Frontal cortex (tissue), 4 donors: ENCODE measurements at places on chromosomes 16 and 17.

DNA sequence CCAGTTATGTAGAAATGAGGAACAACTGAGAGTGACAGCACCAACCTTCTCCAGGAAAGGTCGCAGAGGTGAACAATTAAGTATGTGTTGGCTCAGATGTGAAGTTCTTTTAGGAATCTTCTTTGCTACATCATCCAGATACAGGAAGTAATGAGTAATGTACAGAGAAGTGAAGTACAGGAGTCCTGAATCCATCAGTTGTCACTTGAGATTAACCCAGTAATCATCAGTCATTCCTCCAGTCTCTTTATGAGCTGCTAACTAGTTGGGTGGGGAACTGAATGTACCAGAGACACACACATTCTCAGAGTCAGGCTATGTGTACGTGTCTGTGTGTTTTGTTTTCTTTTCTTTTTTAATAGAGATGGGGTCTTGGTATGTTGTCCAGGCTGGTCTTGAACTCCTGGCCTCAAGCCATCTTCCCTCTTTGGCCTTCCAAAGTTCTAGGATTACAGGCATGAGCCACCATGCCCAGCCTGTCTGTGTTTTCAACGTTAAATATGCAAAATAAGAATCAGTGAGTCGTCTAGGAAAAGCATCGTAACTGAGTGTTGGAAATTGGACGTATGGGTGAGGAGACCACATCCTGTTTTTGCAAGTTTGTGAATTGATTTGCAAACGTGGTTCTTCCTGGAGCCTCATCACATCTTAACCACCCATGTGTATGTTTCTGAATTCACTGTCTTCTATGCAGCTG, 19.9 kb downstream of the ZNF200 start:
- DNase-seq = no peak

DNA sequence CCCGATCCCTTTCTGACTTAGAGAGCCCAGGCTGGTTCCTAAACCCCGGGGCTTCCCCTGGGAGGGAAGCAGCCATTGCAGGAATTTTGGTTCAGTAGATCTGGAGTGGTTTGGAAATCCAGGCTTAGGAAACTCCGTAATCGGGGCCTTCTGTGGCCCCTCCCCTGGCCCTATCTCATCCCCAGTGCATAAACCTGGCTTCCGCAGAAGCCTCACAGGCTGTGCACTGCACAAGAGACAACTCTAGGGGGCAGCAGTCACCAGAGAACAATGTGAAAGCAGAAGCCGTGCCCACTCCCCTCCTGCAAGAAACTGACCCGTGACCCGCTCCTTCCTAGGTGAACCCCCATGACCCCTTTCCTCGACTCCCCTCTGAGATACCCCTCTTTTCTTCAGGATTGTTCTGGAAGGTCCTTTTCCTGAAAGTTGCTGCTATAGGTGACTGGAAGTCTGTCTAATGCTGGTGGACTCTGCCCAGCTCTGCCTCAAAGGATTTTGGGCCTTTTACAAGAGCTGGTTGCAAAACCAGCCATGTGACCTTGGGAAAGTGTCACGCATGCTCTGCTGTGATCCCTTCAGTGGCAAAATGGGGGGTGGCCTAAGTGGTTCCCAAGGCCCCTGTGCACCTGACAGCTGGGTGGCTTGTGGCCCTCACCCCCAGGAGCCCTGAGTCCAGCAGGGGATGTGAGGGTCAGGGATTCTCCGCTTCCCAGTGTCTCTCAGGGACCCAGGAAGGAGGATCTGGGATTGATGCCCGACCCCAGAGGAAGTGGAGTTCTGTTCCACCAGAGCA, 14.4 kb downstream of the GUCY2D start:
- no peak for DNase-seq

DNA sequence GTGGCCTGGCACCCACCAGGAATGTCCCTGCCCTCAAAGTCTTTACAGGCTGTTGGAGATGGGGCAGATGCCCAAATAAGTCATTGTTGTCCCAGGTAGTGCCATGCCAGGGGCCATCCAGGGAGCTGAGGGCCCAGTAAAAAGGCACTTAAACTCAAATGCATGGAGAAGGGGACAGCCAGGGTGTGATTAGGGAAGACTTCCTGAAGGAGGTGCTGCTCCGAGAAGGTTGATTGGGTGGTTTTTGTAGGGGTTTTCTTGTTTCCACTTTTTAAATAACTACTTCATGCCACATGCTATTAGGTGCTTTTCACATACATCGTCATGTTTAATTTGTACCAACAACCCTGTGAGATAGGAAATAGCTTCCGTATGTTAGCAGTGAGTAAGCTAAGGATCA, 66.9 kb downstream of the RAI1 start:
- no peak for DNase-seq

DNA sequence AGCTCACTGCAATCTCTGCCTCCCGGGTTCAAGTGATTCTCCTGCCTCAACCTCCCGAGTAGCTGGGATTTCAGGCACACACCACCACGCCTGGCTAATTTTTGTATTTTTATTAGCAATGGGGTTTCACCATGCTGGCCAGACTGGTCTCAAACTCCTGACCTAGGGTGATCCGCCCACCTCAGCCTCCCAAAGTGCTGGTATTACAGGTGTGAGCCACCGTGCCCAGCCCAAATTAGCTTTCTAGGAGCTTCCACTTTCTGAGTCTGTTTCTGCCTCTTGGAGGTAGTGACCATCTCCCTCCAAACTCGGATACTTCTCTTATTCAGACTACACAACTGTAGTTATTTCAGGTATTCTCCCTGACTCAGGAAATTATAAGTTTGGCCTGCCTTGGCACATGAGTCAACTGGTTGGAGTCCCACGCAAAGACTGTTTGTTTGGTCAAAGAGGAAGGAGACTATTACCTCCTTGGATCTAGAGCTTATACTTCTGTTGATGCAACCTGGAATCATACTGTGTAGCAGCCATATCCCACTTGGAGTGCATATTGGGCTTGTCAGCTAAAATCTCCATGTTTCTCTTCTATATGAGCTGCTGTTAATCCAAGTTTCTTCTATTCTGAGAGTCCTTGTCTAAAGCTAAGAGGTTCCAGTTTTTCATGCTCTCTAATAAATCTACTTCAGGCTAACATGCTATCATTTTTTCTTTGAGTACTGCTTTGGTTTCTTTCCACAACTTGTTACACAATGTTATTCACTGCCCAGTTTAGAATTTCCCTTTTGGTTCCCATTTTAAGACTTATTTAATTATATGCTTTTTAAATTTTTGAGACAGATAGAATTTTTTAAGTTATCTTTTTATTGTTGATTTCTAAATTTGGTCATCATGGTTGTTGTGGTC, 7.5 kb downstream of the IL4R start:
- DNase-seq = no peak

- peak; percentile 76 for DNase-seq
These were observed 824 bp upstream of the MPP2 start for GRCh38 chr17:43907998-43908721.

DNA sequence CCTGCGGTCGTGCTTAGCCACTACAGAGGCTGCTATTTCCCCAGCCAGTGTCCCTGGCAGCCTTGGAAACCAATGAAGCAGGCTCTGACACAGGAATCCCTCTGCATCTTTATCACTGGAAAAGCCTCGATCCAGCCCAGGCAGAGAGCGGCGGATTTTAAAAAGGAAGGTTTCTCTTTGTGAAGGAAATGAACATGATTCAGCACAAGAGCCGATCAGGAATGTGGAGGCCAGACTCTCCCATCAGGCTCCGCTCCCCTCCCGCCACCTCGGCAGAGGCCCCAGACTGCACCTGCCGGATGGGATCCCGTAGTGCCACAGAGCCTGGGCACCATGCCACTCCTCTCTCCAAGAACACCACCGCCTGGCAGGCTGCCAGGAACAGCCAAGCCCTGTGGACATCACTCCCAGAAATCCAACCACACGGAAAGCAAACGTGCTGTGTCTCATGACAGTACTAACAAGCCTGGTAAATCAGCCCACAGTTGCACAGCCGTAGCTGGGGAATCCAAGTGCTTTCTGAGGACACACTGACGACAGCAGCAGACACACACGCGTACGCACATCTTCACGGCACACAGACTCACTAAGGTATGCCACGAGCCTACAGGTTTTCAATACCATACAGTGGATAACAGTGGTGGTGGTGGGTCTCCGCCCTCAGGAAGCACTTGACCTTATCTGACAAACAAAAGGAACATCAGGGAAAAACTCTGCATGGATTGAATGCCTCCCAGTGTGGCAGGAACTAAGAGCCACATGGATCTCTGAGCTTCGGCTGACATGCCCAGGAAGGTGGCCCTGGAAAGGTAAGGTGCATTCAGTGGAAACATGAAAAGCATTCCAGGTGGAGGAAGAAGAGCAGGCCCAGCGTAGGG, 5.4 kb downstream of the LRRC75A start:
- DNase-seq = peak; percentile 69

DNA sequence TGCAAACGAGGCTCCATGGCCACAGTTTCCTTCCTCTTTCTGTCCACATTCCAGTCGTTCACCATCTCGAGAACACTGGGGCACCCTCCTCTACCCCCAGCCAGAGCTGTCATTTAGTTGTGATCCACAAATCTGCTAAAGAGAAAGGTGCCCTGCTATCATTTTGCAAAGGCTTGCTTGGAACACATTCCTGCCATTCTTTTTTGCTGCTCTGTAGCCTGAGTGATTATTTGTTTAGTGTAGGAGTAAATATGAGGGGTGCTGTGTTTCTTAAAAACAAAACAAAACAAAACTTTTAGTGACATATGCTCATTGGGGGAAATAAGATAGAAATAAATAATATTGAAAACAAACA, 166.7 kb downstream of the PRKCA start:
- no peak for DNase-seq

GRCh38 chr16:27267037-27267677, 1.4 kb downstream of the NSMCE1 start:
- no peak for DNase-seq

GRCh38 chr17:75877752-75878173, 618 bp downstream of the TRIM47 start:
- peak; percentile 73 for DNase-seq

DNA sequence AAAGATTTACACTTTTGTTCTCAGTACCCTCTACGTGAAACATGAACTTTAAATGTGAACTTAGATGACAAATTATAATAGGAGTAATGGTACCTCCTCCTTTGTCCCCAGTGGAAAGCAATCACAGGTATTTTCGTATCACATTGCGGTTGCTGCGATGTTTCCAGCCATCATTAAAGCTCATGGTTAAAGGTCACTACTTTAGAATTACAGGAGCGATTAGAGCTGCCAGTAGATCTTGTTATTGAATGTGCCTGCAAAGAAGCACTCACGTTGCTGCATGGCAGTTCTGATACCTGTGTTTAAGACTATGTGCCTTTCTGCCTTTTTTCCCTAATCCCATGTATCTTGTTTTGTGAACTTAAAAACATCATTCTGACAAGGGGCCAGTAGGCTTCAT, 301.0 kb downstream of the CPPED1 start:
- no peak for DNase-seq

DNA sequence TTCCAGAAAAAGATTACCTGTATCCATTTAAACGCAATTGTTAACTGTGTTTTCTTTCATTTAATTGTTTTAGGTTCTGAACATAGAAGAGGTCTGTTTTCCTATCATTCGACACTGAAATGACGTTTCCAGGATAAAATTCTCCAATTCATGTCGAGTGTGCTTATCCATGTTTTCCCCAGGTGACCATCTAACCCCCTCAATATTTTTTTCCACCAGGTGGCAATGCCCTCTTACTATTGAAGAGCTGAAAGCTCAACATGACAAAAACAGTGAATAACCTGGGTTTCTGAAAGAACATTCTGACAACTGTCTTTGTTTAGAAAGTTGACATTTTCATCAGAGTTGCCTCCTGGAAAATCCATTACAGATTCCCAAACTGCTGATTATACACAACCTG, 948.7 kb downstream of the KCNJ2 start:
- DNase-seq = no peak

- no peak for DNase-seq
These were observed 15.8 kb upstream of the SLC46A1 start for GRCh38 chr17:28421787-28422305.
